AG20443 (cell line): ENCODE measurements at places on chromosomes 4 and X.

DNA sequence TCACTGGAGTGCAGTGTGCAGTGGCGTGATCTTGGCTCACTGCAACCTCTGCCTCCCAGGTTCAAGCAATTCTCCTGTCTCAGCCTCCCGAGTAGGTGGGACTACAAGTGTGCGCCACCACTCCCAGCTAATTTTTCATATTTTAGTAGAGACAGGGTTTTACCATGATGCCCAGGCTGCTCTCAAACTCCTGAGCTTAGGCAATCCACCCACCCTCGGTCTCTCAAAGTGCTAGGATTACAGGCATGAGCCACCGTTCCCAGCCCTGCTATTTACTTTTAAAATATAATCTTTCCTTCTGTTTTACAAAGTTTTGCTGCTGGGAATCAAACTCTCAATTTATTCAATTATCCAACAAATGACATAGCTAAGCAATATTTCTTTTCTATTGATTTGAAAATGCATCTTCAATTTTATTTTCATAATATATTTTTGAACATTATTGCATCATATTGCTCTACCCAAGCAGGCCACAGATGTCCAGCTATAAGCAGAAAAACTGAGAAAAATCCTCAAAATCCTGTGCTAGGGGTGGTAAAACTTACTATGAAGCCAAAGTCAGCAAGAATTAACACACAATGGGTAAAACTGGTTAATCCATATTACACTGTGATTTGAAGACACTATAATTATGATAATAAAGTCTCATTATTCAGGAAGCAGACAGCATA is 5.2 kb downstream of the TIFA start:
- no peak for DNase-seq

- no peak for DNase-seq
Observed at GRCh38 chr4:142423861-142424260, 422.2 kb downstream of the INPP4B start.

DNA sequence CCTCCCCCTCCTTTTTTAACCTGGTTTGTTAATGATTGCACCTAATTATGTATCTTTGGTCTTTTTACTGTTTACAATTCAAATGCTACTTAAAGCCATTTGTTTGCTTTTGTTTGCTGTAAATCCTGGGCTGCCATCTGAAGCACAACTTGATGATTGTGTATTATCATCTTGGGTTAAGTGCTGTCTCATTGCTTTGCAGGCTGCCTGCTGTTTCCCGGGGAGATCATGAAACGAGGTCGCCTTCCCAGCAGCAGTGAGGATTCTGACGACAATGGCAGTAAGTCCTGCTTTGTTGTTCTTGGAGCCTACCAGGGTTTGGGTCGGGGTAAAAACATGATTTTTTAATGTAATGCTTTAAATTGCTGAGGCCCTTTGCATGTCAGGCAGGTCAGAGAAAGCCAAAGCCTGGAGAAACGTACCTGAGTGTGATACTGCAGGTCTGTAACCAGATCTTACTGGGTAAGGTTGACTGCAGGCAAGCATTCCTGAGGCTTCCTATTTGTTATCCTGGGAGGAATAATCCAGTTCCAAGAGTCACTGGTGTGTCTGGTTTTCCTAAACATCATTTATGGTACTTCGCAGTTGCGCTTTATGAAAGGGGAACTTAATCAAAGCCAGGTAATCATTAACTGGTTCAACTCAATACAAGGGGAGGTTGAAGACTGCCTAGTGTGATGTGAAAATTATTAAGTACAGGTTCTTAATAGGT is 22.2 kb downstream of the JADE1 start:
- DNase-seq, result no peak

DNA sequence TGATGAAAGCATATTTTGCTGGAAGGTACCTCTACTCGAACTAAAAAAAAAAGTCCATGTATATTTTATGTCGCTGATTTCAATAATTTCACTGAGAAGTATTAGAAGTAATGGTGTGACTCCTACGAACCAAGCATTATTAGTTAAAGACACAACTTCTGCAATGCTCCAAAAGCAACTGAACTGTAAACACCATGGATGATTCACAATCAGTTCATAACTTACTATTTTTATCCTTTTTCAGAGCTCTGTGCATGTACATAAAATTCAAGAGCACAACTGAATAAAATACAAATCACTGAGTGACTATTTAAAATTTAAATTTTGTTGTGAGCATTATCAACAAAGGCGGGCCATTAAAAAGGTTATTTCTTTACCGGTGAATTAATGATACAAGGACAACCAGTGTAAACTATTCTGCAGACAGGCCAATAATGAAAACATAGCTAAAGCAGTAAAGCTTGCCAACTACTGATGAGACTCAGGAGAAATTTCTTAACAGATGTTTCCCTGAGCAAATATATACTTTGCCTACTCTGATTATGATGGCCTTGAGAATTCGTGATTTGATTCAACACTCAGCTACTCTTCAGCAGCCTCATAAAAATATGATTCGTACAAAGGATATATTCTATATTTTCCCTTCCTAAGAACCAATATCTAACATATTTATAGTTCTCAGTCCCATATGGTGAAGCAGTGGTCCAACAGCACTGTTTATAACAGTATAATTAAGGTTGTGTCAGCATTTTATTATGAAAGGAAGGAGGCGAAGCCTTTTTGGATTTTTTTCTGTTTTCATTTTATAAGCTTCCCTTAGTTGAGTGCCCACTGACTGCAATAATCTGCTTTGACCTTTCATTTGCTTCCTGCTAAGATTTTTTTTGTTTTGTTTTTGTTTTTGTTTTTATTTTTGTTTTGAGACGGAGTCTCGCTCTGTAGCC is 62.8 kb upstream of the NEIL3 start:
- DNase-seq, result peak; percentile 38

- DNase-seq, result no peak
Observed at GRCh38 chrX:22520128-22520828, 247.6 kb downstream of the CBLL2 start.

GRCh38 chrX:23514082-23514481 is 153.2 kb upstream of the PRDX4 start:
- DNase-seq, result no peak

GRCh38 chr4:105060628-105061027 is 86.0 kb upstream of the TET2 start:
- DNase-seq, result no peak

- no peak for DNase-seq
Observed at GRCh38 chrX:132940727-132941327, 17.6 kb downstream of the HS6ST2 start.

- no peak for DNase-seq
Observed at GRCh38 chr4:87213421-87214075, 6.9 kb downstream of the KLHL8 start.

- no peak for DNase-seq
Observed at GRCh38 chrX:27008486-27008885, 454.7 kb downstream of the PPP4R3C start.

DNA sequence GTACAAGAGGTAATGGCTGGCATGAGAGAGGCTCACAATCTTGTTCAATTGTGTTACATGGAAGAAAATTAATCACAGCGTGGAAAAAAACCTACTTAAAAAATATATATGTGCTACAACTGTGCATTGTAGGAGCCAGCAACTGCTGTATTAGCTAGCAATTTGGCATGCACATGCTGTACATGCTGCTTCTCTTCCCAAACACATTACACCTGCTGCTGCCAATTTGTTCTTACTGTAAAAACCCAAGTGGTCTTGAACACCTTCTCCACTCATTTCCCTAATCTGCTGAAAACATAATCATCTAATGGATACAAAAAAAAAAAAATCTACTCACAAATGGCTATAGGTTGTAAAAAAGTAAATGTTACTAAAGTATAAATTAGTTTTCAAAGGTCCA is 264.2 kb downstream of the INPP4B start:
- DNase-seq, result no peak

- no peak for DNase-seq
Observed at GRCh38 chrX:45972636-45973035, 572.6 kb downstream of the ZNF674 start.

DNA sequence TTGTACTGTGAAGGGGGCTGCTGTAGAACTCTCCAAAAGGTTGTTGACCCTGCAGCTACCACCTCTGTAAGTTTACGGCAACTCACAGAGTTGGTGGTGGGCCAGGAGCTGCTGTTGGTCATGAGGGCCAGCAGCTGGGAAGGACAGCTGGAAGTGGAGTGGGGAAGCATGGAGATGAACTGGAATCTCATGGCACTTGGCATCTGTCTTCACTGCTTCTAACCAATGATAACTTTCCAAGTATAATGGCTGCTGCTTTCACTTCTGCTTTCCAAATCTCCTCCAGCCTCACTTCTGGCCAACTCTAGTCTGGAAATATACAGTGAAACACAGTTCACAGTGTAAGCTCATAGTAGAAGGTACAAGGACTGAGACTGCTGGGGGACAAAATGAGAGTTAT is 126.5 kb upstream of the INTU start:
- no peak for DNase-seq

GRCh38 chr4:189385098-189385497 is 555.6 kb upstream of the FRG1 start:
- DNase-seq, result no peak

- no peak for DNase-seq
Observed at GRCh38 chr4:23224684-23225420, 532.1 kb downstream of the GBA3 start.

DNA sequence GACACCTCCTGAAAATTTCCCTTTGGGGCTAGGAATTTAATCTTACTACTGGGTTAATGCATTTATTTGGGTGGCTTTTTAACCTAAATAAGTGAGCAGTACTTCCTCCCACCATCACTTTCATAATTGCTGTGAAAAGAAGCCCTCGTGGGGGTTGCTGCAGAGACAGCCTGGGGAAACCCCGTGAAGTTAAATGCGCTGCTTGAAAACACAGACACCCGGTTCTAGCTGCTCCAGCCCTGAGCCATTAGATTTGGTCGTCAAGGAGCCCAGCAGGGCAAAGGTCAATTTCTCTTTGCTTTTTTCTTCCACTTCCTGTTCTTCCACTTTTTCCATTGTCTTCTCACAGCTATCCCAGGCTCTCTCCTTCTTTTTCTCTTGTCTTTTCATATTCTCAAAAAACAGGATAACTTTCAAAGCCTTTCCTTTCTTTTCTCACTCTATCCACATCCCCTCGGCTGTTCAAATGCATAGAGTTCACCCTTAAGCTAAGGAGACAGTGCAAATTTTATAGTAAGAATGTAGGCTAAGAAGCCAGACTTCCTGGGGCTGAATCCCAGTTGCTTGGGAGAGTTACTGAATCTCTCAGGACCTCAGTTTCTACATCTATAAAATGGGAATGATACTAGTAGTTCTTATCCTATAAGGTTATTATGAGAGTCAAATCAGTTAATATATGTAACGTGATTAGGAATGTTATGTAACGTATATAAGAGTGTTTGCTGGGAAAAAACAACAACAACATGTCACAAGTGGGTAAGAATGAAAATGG is 91.5 kb upstream of the ZNF827 start:
- no peak for DNase-seq

GRCh38 chrX:151929126-151929525 is 16.4 kb downstream of the MAGEA4 start:
- peak; percentile 18 for DNase-seq

GRCh38 chr4:24373704-24374103 is 210.7 kb downstream of the DHX15 start:
- DNase-seq, result no peak

DNA sequence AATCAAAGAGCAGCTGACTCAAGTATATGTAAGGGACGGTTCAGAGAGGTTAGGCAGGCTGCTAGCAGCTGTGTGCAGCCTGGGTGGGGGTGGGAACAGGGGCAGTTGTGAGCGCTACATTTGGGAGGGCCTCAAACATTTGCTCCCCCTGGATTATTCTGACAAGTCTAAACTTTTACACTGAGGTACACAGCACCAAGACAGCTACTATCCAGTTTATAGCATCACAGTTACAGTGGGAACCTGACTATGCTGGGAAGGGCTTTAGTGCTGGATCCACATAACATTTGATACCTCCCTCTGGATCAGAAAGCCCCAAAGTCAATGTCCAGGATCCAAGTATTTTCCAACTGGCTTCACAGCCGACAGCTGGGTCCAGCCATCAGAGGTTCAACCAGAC is 55.8 kb upstream of the GIMD1 start:
- DNase-seq, result no peak

DNA sequence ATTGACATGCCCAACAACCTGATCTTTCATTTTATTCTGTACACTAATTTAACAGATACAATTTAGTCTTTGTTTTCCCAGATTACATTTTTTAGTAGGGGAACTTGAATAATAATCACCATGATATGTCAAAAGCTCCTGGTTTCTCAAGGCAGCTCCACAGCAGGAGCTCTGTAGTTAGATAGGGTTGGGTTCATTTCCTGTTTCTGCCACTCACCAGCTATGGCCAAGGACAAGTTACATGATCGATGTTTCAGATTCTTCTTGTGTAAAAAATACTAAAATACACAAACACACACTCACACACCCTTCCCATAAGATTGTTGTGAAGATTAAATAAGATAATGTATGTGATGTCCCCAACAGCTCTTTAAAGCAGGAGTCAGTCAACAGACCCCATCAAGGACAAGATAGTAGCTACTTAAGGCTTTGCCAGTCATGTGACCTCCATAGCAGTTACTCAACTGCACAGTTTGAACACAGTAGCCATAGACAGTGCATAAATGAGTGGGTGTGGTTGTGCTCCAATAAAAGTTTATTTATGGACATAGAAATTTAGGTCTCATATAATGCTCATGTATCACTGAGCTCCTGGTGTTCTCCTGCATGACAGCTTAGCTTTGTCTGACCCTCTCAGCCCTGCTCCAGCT is 18.4 kb downstream of the GUCY1A1 start:
- DNase-seq, result no peak

DNA sequence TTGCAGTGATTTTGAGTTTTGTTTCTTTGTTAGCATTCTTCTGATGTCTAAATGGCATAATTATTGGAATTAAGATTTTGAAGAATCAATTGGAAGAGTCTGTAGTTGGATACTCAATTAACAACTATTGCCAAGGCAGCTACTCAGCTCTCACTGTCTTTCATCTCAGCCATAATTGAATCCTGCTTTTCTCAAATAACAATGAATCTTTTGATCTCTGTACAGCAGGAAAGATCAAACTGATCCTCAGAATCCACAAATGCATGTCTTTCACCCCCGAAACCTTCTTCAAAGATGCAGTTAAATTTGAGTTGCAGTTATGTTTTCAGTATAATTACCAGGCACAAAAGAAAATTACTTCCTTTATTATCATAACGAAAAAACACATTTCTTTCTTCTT is 86.2 kb downstream of the MAD2L1 start:
- DNase-seq, result no peak

GRCh38 chr4:151858356-151858755 is 97.5 kb upstream of the GATB start:
- no peak for DNase-seq

- DNase-seq, result no peak
Observed at GRCh38 chrX:124230655-124231450, 101.6 kb upstream of the TEX13D start.

- no peak for DNase-seq
Observed at GRCh38 chr4:15891312-15891711, 47.2 kb downstream of the FGFBP1 start.
